ENCODE measurements at places on chromosomes 6 and 20.

DNA sequence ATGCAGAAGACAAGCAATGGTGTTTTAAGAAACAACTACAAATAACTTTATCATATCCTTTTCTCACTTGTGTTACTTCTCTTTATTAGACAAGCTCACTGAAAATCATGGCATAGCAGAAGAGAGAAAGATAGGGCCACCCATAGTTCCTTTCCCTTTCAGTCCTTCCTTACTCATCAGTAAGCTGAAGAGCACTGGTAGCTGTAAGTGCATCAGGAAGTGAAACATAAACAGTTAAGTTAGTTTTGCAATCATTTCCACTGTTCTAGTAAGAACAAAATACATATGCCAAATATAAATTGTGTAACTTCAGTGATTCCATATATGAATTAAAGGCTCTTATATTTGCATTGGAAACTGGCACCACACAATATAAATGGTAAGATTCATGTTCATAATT, 220.1 kb downstream of the HACE1 start:
- no peak overlapping the region for H3K27ac ChIP-seq
- no peak overlapping the region for H3K4me3 ChIP-seq
- peak; percentile 93 for DNase-seq
- no peaks in the 10 kb centered on the region for H3K27me3 ChIP-seq
- H3K4me1 ChIP-seq, result no peaks in the 10 kb centered on the region

- DNase-seq, result peak; percentile 32
- H3K4me3 ChIP-seq, result no peak overlapping the region
- H3K27me3 ChIP-seq, result no peaks in the 10 kb centered on the region
- no peaks in the 10 kb centered on the region for H3K4me1 ChIP-seq
- H3K36me3 ChIP-seq, result no peaks in the 10 kb centered on the region
Measured at GRCh38 chr6:82525775-82526495, 162.3 kb downstream of the TPBG start.

- no peaks in the 10 kb centered on the region for H3K36me3 ChIP-seq
- H3K27me3 ChIP-seq, result no peaks in the 10 kb centered on the region
- peaks cover 3% of the 10 kb centered on the region for H3K4me1 ChIP-seq
- no peak for DNase-seq
- no peak overlapping the region for H3K27ac ChIP-seq
- H3K4me3 ChIP-seq, result no peak overlapping the region
Measured at GRCh38 chr6:70409216-70409615, 4.1 kb upstream of the FAM135A start.

DNA sequence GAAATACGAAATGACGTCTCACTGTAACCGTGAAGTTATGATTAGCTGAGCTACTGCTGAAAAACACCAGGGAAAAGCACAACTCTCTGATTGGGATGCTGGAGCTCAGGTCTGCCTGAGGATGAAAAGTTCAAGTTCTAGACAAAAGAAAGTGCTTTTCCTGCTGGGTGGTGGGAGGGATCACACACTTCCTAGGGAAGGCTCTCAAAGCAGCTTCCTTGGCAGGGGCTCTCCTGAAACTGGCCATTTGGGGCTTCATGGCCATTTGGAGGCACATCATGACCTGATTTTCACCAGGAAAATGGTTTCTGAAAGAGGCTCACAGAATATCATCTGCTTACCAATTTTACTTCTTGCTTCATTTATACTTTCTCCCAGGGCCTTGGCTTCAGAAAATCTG, 97.1 kb upstream of the KCNK16 start:
- no peak overlapping the region for H3K4me3 ChIP-seq
- H3K36me3 ChIP-seq, result no peaks in the 10 kb centered on the region
- no peak for DNase-seq

DNA sequence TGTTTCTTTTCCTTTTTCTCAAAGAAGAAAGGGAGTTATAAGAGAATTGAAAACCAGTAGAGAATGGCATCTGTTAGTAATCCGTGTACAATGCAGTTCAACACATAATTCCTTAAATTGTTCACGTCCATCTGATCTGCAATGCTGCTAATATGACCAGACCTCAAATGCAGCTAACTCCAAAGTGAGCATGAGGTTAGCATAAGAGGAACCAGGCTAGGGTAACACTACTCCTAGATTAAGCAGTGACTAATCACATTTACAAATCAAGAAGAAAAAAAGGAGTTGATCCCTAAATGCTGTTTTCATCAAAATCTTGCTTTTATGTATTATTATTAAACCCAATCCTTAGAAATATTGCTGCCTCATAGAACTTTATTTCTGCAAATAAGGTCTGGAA, 432.7 kb upstream of the ARID1B start:
- no peak for DNase-seq
- no peaks in the 10 kb centered on the region for H3K4me1 ChIP-seq
- no peak overlapping the region for H3K27ac ChIP-seq
- no peaks in the 10 kb centered on the region for H3K36me3 ChIP-seq
- no peaks in the 10 kb centered on the region for H3K27me3 ChIP-seq

DNA sequence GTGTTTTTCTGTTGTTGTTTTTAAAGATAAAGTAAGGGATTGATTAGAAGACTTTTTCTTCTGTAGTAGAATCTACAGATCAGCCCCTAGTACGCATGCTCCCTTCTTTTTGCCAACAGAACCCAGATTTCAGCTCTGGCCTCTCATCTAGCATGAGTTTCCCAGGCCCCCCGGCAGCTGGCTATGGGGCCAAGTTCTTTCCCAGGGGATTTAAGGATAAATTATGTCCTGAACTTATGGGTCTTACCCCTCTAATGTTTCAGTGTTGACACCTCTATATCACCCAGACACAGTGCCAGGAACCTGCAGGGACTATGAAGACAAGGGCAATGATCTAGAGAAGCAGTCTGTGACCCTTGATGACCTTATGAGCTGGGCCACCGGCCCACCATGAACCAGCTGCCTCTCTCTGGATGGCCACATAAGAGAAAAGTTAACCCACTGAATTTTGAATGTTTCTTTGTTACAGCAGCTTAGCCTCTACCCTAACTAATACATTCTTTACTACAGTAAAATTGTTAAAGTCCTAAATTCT, 150.5 kb downstream of the UNC5CL start:
- peaks cover 42% of the 10 kb centered on the region for H3K27me3 ChIP-seq
- no peaks in the 10 kb centered on the region for H3K4me1 ChIP-seq
- no peak overlapping the region for H3K27ac ChIP-seq

DNA sequence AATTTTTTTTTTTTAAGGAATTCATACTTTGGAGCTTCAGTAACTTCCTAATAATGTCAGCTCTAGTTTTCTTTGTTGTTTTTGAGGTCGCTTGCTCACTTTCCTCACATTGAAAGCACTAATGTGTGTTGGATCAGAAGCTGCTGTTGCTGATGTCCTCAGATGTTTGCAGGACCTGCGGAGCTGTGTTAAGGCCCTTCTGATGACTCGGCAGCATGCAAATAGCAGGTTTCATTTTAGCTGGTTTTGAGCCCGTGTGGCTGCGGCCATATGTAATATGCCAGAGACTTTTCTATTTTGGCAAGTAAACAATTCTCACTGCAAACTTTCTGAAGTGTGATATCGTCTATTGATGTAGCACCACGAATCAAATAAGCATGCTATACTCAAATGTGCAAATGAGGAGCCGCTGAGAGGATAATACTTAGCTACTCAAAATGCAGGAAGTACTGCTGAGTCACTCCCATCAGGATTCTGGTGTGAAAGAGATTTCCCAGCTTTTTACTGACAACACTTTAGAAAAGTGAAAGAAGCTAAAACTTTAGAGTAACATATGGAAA, 187.8 kb downstream of the SASH1 start:
- peak; percentile 87 for DNase-seq
- peaks cover 16% of the 10 kb centered on the region for H3K4me1 ChIP-seq
- peak overlapping the region; percentile 98 for H3K27ac ChIP-seq
- peak overlapping the region; percentile 54 for H3K4me3 ChIP-seq

DNA sequence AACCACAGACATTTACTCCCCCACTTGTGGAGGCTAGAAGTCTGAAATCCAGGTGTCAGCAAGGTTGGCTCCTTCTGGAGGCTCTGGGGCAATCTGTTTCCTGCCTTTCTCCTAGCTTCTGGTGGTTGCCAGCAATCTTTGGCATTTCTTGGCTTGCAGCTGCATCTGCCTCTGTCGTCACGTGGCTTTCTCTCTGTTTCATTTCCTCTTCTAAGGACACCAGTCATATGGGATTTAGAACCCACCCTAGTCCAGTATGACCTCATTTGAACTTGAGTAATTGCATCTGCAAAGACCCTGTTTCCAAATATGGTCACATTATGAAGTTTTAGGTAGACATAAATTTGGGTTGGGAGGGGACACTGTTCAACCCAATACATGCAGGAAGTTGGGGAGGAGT, 56.2 kb upstream of the EPB41L1 start:
- no peak for DNase-seq
- H3K27me3 ChIP-seq, result no peaks in the 10 kb centered on the region
- no peaks in the 10 kb centered on the region for H3K36me3 ChIP-seq
- no peak overlapping the region for H3K4me3 ChIP-seq
- H3K27ac ChIP-seq, result no peak overlapping the region
- peaks cover 15% of the 10 kb centered on the region for H3K4me1 ChIP-seq

DNA sequence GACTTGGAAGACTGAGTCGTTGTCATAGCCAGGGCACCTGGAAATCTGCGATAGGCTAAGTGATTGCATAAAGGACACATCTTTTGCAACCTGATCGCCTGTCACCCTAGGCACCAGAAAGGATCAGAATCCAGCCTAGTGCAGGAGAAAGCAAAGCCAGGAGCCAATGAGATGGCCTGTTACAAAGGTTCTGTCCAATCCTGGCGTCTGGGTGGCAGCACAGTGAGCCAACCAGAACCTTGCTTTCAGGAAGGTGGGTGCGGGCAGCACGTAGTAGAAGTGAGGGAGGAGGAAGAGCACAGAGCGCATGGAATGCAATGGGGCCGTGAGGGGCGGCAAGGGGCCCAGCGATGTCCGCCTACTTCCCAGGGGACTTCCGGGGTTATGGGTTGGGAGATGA, 120.4 kb upstream of the GGTLC1 start:
- H3K27ac ChIP-seq, result no peak overlapping the region
- DNase-seq, result no peak
- no peak overlapping the region for H3K4me3 ChIP-seq
- no peaks in the 10 kb centered on the region for H3K4me1 ChIP-seq
- no peaks in the 10 kb centered on the region for H3K27me3 ChIP-seq

DNA sequence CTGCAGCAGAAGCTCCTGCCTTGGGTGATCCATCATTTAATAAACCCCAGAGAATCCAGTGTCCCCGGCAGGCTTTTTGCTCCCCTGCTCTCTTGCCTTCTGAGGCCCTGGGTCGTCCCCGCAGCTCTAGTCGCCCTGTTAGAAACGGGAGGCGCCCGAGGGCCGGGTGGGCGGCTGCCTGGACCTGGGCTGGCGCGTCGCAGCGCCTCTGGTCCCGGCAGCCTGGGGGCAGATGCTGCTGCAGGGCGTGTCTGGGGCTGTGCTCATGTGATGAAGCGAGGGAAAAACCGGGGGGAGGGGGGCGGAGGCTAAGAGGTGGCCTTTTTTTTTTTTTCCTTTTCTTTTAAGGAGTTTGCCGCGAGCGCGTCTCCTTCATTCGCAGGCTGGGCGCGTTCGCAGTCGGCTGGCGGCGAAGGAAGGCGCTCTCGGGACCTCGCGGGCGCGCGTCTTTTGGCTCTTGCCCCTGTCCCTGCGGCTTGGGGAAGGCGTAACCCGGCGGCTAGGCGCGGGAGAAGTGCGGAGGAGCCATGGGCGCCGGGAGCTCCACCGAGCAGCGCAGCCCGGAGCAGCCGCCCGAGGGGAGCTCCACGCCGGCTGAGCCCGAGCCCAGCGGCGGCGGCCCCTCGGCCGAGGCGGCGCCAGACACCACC, 394 bp downstream of the AKAP12 start:
- H3K27me3 ChIP-seq, result no peaks in the 10 kb centered on the region
- H3K27ac ChIP-seq, result peak overlapping the region; percentile 83
- H3K4me3 ChIP-seq, result peak overlapping the region; percentile 92
- no peaks in the 10 kb centered on the region for H3K36me3 ChIP-seq
- peak; percentile 91 for DNase-seq
